Stimulated activated memory B cell treated with anti-CD40 and anti-IgM and Interleukin-4, amounts not matched to agents 10 μg/mL and 1 μg/mL and 100 μg/mL, for 72 hours (primary cell): ENCODE measurements at places on chromosomes 16 and 17.

GRCh38 chr16:24140730-24141129 lies 115.4 kb upstream of the CACNG3 start:
- no peak for ATAC-seq

GRCh38 chr17:80833952-80834892 lies 157.4 kb upstream of the CHMP6 start:
- ATAC-seq, result no peak

DNA sequence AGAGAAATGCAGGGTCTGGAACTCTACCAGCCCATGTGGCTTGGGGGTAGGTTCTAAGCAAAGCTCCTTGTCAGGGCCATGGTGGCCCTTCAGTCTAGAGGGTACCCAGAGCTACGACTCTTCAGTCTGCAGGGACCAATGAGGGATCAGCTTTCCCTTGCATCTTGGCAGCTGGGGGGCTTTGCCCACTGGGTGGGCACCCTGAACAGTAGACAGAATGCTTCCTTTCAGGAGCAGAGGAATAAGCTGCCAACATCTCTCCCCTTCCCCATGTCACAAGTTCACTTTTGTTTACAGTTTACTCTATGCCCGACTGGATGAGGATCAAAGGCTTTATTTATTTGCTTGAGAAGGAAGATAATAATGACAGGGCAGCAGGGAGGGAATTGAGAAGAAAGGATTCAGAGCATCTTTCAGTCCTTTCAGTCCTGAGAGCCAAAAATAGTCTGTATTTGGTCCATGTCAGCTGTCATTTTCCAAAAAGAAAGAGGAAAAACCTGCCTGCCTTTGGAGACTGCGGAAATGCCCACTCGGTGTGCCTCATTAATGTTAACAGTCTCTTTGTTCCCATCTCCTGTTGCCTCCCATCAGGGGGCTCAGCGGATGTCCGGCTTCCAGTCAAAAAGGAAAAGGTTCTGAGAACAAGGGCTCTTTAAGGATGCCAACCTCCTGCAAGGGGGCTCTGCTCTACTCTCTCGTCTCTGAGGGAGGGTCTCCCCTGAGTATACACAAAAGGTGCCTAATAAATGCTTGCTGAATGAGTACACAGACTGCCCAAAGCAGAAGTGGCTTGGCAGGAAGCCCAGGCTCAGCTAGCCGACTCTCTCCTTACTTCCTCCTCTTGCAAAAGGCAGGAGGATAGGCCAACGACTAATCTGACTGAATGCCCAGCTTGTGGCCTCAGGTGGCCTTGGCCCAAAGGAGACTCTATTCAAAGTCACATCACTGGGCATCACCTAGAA lies 17.1 kb downstream of the TRAF4 start:
- no peak for ATAC-seq

DNA sequence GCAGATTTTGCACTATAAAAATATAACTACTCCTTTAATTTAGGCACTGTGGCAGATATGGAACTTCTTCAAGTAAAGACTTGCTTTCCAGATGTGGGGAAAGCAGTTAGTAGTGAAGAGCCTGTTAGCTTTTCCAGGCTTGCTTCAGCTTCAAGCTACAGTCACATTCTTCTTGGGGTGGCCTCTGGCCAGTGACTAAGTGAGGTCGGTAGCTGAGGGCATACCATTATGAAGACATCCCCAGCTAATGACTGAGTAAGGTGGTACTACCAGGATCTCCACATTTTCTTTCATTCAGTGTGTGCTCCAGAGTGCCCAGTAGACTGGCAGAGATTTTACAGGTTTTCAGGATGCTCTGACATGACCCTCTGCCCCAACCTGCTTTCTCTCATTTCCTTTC lies 167.1 kb upstream of the KIF2B start:
- no peak for ATAC-seq

GRCh38 chr17:37701496-37701898 lies 43.4 kb downstream of the HNF1B start:
- ATAC-seq, result peak; percentile 81

- no peak for ATAC-seq
Observed at GRCh38 chr17:2023692-2024571, 1.2 kb downstream of the RTN4RL1 start.

DNA sequence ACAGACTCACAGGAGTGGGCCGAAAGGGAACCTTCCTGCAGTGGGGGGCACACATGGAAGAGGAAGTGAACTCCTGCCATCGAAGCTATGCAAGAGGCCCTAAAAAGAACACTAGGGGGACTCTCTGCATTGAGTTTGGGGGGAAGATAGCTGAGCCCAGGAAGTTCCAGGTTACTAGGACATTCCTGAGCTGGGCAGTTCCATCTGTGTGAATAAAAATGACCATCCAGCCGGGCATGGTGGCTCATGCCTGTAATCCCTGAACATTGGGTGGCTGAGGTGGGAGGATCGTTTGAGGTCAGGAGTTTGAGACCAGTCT lies 211.8 kb downstream of the ZNF423 start:
- ATAC-seq, result no peak

- ATAC-seq, result no peak
Observed at GRCh38 chr16:55035029-55035428, 104.4 kb downstream of the IRX5 start.

DNA sequence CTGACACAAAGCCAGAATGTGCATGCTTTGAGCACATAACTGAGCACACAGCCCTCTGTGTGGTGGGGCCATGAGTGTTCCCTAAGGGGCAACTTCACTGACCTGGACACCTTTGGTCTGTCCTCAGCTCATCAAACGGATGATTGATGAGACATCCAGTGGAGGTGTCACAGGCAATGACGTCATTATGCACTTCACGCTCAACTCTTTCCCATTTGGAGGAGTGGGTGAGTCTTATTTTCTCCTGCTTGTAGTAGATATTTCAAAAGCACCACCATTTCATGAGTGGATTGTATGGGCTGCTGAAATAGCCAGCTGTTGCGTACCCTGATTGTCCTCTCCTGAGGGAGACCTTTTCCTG lies 16.2 kb downstream of the ALDH3A2 start:
- ATAC-seq, result no peak

- ATAC-seq, result peak; percentile 78
Observed at GRCh38 chr16:15636392-15636873, 6.5 kb downstream of the MARF1 start.

DNA sequence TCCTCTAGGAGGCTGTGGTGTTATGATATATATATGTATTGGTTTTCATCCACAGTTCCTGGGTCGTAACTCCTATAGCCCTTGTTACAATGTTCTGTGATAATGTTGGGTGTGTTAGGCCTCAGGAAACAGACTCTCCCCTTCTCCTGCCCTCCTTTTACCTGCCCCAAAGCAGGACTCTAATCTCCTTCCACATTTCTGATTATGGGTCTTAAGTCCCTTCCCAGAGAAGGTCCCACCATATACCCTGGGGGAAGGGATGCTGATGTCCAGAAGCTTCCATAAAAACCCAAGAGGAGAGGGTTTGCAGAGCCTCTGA lies 450 bp upstream of the C1QBP start:
- no peak for ATAC-seq

- ATAC-seq, result no peak
Observed at GRCh38 chr17:47611372-47612350, 38.1 kb upstream of the KPNB1 start.

- no peak for ATAC-seq
Observed at GRCh38 chr16:74249846-74250245, 46.8 kb upstream of the PSMD7 start.

DNA sequence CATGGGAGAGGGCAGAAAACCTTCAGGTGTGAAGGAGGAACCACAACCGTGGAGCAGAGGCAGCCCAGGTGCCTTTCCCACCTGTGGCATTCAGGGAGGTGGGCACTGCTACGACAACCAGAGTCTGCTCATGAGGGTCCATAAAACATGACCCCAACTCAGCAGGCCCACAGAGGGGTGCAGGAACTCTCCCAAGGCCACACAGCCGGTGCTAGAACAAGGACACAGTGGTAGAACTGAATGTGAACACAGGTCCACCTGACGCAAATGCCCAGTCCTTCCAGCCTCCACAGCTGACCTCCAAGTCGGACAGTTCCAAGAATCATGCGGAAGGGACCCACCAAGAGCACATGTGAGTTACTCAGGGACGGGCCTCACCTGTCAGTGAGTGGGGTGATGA lies 76.4 kb downstream of the DNAH17 start:
- ATAC-seq, result no peak

DNA sequence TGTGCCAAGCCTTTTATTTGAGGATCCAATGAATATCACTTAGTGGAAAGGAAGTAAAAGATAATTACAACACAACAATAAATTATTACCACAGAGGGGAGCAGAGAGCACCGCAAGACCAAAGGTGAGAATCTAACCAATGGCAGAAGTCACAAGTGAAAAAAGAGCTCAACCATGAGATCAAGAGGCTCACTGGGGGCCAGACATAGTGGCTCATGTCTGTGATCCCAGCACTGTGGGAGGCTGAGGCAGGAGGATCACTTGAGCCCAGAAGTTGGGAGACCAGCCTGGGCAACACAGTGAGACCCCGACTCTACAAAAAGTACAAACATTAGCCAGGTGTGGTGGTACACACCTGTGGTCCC lies 17.7 kb downstream of the ANKRD11 start:
- ATAC-seq, result no peak

DNA sequence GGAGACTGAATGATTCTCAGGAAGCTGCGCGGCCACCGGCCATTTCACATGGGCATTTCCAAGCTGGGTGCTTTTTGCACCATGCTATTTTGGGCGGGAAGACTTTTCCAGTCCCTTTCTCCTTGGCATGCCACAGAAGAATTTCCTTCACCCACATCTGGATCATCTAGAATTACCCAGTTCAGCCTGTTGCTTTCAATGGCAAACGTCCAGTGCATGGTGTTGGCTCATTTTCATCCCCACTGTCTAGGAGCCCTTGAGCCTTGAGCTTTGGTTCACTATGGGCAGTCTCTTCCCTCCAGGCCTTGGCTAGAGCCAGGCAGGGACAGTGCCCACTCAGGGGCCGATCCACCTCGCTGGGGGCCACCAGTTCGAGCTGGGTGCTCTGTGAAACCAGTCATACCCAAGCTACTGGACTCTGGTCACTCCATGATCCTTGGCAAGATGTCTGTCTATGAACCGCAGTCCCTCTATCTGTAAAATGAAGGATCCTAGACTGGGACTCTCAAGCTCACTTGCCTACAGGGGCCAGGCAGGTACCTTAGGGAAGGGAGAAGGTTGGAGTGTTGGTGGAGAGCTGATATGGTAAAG lies 71.1 kb downstream of the CYLD start:
- ATAC-seq, result no peak

- ATAC-seq, result no peak
Observed at GRCh38 chr16:10761373-10761772, 17.7 kb downstream of the NUBP1 start.

GRCh38 chr16:81817789-81818567 lies 38.9 kb downstream of the PLCG2 start:
- ATAC-seq, result peak; percentile 76

GRCh38 chr16:28179354-28179753 lies 32.4 kb downstream of the XPO6 start:
- ATAC-seq, result peak; percentile 70

DNA sequence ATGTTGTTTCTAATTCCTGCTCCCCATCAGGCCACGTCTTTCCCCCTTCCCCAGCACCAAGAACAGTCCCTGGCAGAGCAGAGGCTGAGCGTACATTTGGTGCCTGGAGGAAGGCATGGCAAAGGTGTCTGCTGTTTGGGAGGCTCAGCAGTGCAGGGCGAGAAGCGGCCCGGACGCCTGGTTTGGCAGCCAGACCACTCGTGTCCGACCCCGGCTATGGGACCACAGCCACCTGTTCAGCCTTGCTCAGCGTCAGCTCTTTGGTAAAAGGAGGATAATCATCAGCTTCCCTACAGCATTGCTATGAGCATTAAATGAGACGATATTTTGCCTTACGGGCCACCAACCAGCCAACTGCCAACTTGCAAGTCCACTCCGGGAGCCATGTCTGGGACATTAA lies 106.7 kb upstream of the CREBBP start:
- no peak for ATAC-seq

DNA sequence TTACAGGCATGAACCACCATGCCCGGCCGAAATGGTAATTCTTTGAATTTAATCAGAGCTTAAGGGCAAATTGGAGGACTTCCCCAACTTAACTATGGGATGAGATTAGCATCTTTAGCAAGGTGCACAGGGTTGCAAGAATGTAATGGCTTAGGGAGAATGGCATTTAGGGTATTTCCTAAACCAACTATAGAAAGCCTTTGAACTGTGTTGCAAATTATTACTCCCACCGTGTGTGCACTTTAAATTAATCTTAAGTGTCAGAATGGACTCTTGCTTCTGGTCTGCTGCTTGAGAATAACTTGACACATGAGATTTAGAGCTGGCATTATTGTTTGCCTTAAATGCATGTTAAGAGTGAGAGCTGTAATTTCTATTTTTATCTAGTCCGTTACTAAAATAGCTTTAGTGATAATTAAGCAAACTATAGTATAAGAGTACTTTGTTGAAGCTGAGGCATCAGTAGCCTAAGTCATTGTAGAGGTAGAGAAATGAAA lies 59.8 kb downstream of the TUBD1 start:
- no peak for ATAC-seq

DNA sequence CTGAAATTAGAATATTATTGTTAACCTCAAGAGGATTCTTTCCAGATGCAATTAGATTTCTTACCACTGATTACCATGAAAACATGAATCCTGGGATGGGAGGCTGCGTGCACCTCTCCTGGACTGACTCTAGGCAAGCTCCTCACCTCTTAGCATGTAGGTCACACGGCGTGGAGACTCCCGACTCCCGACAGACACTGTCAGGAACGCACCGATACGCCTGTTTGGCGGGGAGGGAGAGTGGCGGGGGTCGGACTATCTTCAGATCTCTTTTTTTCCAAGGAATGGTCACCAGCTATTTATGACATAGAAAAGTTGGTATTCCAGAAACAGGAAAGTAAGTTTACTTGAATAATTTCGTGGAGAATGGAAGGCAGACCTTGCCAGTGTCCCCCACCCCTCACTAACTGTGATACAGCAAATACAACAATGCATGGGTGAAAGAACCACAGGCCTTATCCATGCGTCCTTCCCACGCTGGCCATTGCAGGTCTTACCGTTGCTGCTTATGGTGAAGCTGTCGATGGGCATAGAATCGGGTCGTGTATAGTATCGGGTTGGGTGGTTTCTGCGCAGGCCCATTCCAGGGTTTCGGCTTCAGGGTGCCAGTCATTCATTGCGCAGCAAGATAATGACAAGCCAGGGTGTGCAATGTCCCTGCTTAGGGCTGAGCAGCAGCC lies 62.6 kb upstream of the ENDOV start:
- ATAC-seq, result no peak

DNA sequence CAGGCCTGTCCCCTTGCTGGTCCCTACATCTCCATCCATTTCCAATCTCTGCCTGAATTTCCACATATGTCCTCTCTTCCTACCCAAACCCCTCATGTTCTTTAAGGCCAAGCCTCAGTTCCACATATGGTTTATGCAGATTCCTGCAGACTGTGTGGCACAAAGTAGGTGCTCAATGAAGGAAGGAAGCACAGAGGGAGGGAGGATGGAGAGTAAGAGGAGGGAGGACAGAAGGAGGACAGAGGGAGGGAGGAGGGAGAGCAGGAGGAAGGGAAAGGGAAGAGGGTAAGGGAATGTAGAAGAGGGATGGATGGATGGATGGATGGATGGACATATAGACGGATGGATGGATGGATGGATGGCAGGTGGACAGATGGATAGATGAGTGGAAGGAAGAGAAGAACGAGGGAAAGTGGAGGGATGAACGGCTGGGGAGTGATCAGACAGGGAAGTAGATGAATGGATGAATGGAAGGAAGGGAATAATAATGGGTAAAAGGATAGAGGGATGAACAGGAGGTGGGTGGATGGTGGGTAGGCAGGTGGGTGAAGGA lies 7.7 kb upstream of the KRT14 start:
- ATAC-seq, result no peak

GRCh38 chr17:80820331-80820730 lies 171.3 kb upstream of the CHMP6 start:
- no peak for ATAC-seq
